ENCODE measurements at places on chromosomes 13 and 19.

GRCh38 chr13:21139374-21139773 is 37.0 kb downstream of the SKA3 start:
- DNase-seq = no peak

GRCh38 chr19:32812036-32812435 is 57.5 kb downstream of the SLC7A9 start:
- no peak for DNase-seq

DNA sequence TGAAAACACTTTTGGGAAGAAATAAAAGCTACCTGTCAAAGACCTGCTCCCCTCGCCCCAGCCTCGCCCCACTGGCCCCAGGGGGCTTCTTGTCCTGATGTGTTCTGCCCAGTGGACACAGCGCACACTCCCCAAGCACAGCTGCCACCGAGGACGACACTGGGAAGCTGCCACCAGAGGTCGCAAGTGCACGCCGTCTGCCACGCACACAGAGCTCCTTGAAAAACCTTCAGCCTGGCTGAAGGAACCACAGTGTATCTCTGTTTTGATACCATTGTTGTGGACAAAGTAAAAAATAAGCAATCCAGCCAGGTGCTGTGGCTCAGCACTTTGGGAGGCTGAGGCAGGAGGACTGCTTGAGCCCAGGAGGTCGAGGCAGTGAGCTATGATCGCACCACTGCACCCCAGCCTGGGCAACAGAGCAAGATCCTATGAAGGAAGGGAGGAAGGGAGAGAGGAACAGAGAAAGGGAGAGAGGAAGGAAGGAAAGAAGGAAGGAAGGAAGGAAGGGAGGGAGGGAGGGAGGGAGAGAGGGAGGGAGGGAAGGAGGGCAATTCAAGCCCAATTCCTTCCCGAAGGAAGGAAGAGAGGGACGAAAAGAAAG is 57.3 kb downstream of the CEBPG start:
- DNase-seq = peak; percentile 22

DNA sequence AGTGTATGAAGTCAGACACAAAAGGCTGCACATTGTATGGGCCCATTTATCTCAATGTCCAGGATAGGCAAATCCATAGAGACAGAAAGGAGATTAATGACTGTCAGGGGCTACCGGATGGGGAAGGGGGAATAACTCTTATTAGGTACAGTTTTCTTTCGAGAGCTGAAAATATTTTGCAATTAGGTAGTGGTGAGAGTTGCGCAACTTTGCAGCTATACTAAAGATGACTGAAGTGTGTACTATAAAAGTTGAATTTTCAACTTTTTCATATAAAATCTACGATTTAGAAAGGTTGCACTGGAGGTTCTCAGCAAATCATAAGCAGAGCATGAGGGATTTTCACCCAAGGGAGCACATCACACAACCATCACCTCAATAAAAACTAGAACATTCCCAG is 16.1 kb upstream of the SLC15A1 start:
- DNase-seq = no peak

All from stimulated activated CD8-positive, alpha-beta memory T cell treated with anti-CD3 and anti-CD28 coated beads, Interleukin-2, amount 100 ng/mL, for 1 hour (primary cell).